ACHN (cell line): ENCODE measurements at places on chromosomes 6 and 20.

DNA sequence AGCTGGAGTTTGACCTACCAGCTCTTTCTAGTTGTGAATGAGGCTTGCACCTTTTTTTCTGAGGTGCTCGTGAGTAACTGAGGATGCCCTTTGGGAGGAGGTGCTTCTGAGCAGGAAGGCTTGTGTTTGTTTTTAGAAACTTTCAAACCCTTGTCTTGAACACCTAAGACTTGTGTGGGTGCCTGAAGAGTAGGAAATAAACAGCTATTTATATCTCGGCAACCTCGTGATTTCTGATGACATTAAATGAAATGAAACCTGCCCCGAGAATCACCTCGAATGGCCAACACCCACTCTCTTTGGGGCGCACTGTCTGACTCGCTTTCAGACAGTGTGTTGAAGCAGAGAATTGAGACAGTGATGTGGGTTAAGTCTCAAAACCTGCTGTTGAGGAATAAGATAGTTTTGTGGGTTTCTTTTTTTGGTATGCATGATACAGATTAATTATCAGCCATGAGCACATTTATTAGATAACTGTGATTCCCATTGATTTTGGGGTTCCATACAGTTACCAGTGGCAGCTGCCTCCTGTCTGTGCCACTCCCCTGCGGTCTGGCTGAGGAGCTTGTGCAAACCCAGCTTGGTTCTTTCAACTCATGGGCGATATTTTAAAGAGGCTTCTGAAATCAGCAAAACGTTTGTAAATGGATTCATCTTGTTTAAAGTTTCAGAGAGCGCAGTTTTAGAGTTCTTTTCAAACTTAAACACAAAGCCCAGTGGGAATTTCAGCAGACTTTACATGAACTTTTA is 8.4 kb downstream of the IRF4 start:
- DNase-seq = no peak

DNA sequence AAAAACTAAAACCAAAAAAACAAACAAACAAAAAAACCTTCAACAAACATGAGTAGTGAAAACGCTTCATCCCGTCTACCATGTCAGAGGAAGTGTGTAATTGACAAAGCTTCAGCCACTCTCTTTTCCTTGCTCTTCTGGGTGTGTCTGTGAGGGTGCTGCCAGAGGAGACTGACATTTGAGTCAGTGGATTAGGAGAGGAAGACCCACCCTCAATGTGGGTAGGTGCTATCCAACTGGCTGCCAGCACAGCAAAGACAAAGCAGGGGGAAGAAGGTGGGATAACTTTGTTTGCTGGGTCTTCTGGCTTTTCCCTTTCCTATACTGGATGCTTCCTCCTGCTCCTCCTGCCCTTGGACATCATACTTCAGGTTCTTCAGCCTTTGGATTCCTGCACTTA is 145.6 kb downstream of the TASP1 start:
- no peak for DNase-seq

- no peak for DNase-seq
Observed at GRCh38 chr20:1130847-1131246, 12.4 kb downstream of the PSMF1 start.

DNA sequence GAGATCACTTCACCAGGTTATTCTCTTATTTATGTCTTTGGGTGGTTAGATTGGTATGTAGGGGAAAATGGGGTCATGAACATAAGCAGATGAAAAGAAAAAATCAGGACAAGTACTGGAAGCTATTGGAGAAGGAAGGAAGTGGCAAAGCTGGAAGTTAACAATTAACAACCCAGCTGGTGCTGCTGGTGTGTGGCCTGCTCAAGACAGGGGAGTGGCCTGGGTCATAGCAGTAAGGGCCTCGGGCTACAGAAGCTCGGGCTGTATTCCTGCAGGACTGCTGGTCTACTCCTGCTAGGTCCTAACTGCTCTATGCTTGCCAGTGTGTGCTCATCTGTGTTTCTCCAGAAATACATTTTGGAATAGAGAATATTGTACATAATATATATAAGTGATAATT is 19.6 kb downstream of the MYLIP start:
- peak; percentile 82 for DNase-seq

GRCh38 chr6:106555767-106556166 is 73.5 kb downstream of the RTN4IP1 start:
- no peak for DNase-seq

GRCh38 chr20:56566621-56567020 is 33.6 kb downstream of the FAM209B start:
- no peak for DNase-seq

GRCh38 chr6:143397227-143398222 is 53.0 kb downstream of the ADAT2 start:
- DNase-seq = peak; percentile 79

- no peak for DNase-seq
Observed at GRCh38 chr6:121616406-121616805, 181.0 kb downstream of the GJA1 start.

DNA sequence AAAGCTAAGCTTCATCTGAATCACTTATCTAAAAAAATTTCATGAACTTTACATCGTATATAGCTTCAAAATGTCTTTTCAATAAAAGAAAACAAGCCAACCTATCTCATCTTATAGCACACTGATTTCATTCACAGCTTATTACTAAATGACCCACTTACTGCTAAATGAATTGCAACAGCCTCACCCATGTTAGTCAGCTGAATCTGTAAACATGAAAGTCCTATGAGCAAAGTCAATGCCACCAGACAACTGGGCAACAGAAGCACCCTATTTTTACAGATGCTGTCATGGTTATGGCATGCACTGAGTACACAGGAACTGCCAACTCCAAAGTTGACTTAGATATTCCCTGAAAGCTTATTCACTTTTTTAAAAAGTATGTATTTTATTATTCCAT is 41.2 kb upstream of the DST start:
- peak; percentile 29 for DNase-seq

- no peak for DNase-seq
Observed at GRCh38 chr6:14406614-14407331, 289.2 kb downstream of the CD83 start.

GRCh38 chr20:48702455-48702913 is 125.3 kb downstream of the PREX1 start:
- DNase-seq = no peak

DNA sequence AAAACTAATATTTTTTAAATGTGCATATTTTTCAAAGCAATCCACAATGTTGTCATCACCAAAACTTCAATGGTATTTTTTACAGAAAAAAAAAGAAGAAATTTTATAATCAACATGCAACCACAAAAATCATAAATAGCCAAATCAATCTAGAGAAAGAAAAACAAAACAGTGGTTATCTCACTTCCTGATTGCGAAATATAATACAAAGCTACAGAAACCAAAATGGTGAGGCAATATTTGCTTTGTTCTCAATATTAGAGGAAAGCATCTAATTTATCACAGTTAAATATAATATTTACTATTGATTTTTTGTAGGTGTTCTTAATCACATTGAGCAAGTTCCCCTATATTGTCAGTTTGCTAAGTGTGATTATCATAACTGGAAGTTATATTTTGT is 720.7 kb upstream of the ADGRB3 start:
- DNase-seq = no peak

- DNase-seq = no peak
Observed at GRCh38 chr6:137928286-137928685, 61.2 kb downstream of the TNFAIP3 start.

DNA sequence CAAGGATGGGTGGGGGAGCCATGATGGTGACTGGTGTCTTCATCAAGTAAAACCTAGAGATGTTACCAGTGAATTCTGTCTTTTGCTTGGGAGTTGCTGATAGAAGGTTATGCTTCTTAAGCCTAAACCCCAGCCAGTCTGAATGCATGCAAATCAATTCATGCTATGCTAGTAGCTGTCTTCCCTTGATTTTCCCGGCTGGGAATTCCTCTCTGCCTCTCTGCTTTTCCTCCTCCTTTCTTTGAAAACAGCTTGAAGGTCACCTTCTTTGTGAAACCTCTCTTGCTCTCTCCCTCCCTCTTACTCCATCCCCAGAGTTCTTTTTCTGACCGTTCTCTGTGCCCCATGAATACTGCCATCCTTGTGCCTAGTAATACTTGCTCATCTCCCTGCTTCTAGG is 58.9 kb downstream of the TMEM200A start:
- DNase-seq = no peak

DNA sequence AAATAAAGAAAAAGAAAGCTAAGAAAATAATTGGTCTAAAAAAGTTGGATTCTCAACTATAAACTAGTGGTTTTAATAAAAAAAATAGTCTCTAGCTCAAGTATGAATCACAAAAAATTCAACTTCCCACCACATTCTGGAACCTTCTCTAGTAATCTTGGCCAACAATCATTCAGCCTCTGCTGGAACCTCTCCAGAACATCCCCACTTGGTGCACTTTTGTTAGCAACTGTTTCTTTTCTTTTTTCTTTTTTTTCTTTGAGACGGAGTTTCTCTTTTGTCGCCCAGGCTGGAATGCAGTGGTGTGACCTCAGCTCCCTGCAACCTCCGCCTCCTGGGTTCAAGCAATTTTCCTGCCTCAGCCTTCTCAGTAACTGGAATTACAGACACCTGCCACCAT is 35.7 kb downstream of the TXLNB start:
- DNase-seq = no peak

DNA sequence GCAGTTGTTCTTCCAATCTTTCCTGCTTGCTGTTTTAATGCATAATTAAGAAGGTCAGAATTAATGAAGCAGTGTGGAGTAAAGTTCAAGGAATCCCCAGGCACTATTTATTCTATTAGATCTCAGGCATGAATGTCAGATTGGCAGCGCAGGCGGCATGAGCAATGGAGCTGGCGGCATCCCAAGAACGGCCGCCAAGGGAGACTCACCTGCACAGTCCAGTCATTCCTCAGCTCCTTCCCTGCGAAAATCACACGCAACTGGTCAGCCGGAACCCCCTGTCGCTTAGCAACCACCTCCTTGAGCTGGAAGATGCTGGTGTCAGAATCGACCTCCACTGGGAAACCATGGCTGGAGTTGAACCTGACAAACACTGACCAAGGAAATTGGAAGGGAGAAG is 284.5 kb downstream of the PRKN start:
- DNase-seq = peak; percentile 9

- peak; percentile 78 for DNase-seq
Observed at GRCh38 chr20:25310921-25311728, 63.2 kb downstream of the PYGB start.

DNA sequence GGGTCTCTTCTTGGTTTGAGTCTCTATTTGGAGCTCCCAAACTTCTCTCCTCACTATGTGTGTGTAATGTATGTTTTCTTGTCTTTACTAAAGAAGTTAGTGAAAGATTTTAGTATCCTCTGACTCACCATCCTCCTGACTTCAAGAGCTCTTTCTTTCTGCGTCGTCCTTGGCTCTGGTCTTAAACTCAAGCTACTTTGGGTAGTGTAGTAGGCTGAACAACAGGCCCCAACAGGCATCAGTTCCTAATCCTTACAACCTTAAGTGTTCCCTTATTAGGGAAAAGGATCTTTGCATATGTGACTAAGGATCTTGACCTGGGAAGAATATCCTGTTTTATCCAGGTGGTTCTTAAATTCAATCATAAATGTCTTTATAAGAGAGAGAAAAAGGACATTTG is 810.2 kb downstream of the MAFB start:
- no peak for DNase-seq
